Activated naive CD4-positive, alpha-beta T cell treated with anti-CD3 and anti-CD28 coated beads, Interleukin-2, amount 50 U/mL, for 72 hours (primary cell): ENCODE measurements at places on chromosomes 7 and 10.

DNA sequence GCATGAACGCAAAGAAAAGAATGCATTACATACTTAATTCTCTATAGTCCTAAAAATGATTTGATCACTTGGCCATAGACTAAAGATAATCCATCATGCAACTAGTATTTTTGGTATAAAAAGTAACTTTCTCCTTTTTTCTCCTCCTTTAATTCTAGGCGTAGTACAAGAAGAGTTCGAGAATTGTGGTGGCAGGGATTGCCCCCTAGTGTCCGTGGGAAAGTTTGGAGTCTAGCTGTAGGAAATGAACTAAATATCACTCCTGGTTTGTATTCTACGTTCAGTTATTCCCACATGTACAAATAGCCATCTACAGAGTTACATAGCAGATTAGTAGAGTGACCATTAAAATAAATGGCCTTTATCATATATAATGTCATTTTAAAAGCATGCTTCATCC is 45.5 kb upstream of the HELLS start:
- no peak for DNase-seq

DNA sequence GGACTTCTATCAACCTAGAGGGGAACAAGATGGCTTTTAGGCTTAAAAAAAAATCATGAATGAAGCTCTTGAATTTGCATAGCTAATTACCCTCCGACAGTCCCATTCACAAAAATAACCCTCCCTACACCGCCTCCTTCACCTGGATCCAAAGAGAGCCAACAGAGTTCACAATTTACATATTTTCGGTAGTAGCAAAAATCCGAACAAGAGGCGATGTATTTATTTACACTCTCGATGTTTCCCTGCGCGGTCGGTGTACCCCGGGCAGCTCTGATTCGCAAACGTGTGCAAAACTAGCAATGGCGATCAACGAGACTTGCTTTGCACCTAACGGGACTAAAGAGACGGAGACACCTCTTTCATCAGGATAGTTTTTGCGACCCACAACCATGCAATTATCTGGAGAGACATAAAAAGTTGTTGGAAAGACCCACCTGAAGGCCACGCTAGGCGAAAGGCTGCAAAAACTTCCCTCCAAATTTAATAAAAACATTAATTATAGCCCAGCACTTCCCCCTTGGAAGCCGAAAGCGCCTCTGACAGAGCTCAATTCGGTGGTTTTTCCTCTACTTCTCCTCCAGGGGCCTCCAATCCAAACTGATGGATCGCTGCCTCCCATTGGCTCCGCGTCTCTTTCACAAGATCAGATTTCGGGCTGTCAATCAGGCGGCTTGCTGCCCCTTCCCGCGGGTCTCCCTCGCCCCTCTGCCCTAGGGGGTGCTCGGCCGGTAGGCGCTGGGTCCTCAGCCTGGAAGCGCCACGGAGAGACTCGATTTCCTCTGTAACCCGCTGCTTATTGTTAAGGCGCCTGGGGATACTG is at the start of gene ETV1:
Gene ETV1, minus strand, starts transcription at position 541 of the 823 bp plus-strand sequence. CDS start 614 bp downstream, outside the sequence.
- no peak for DNase-seq

DNA sequence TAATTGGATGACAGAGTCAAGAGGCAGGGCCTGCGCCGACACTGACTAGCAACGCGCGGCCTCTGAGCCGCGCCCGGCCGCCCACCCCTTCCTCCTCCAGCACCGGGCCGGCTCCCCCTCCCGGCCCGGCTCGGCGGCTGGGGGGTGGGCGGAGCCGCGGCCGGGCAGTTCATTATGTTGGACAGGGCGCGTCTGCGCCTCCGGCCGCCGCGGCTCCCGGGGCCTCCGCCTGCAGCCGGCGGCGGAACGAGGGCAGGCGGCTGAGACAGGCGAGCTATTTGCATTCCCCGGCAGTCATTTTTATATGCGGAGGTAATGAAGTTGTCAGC is 106.7 kb downstream of the SNX10 start:
- no peak for DNase-seq

DNA sequence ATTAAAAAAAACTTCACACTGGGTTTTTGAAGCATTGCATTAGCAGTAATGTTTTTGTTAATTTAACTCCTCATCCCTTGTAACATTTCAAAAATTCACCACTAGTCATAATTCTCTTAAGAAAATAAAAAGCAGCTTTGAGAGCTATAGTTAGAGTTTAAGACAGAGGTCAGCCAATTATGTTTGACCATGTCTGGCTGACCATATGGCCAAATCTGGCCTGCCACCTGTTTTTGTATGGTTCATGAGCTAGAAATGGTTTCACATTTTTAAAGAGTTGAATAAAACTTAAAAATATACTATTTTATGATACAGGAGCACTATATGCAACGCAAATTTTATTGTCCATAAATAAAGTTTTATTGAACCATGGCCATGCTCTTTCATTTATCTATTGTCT is 73.0 kb upstream of the LRRTM3 start:
- DNase-seq, result no peak

- peak; percentile 30 for DNase-seq
Measured at GRCh38 chr7:106793015-106793975, 71.8 kb upstream of the PIK3CG start.

DNA sequence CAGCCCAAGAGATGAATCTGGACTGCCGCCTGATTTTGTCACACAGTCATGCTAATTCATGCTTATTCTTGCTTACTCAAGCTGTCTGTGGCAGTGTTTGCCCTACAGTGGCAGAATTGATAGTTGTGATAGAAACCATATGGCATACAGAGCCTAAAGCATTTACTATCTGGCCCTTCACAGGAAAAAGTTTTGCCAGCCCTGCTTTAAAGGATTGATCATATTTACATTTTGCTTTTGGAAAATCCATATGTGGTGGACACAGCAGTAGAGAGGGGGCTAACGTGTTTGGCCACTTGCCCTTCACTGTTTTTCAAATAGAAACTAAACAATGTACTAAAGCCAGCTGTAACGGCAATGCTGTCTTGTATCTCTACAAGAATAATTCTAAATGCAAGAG is 974.0 kb upstream of the GHITM start:
- DNase-seq, result no peak

DNA sequence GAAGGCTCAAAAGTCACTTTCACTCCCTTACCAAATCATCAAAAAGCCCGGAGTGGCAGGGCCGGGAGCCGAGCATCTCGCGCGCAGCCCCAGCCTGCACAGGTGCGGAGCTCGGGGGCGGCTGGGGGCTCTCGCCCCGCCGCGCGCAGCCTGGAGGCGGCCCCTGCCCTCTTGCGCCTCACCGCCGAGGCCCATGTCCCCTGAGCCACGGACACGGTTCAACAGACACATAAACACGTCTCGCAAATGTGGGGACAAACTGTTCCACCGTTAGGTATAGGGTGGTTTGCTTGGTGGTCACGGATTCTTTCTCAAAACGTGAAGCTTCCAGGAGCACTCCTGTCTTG is 700 bp downstream of the GSAP start:
- DNase-seq, result no peak

- DNase-seq, result no peak
Measured at GRCh38 chr10:78397786-78398185, 364.1 kb downstream of the RPS24 start.
